ENCODE measurements at places on chromosomes 4 and X.

GRCh38 chr4:3369781-3370674 lies 71.7 kb upstream of the HGFAC start:
- DNase-seq: peak; percentile 66

GRCh38 chrX:41655631-41656030 lies 33.1 kb upstream of the GPR34 start:
- DNase-seq: no peak

DNA sequence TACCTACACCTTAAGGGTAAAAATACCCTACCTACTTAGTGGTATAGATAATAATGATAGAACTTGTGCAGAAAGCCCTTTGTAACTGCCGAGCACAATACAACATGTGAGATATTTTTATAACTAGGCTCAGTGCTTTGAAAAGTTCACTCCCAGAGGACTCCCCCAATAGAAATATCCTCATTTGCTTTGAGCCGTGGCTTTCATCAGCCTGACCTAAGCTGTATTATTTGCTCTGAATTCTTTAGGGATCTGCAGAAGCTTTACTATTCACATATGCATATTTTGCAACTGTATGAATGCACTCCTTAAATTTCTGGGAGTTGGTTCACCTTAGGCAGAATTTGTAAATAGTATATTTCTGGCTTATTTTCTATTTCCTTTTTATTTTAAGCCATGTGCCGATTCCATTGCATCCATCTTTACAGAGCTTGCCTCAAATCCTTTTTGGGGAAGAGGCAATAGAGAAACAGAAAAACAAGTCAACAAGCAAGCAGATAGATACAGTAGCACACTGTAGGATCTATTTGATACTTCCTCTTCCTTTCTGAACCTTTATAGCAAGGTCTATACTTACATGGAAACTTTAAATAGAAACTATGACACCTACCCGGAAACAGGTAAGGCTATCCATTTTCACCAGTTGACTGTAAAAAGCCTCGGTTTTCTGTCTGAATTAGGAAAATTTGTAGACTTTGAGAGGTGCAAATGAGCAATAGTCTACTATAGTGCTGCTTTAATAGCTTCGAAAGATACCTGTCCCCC lies 242.5 kb upstream of the VCX3A start:
- DNase-seq: no peak

DNA sequence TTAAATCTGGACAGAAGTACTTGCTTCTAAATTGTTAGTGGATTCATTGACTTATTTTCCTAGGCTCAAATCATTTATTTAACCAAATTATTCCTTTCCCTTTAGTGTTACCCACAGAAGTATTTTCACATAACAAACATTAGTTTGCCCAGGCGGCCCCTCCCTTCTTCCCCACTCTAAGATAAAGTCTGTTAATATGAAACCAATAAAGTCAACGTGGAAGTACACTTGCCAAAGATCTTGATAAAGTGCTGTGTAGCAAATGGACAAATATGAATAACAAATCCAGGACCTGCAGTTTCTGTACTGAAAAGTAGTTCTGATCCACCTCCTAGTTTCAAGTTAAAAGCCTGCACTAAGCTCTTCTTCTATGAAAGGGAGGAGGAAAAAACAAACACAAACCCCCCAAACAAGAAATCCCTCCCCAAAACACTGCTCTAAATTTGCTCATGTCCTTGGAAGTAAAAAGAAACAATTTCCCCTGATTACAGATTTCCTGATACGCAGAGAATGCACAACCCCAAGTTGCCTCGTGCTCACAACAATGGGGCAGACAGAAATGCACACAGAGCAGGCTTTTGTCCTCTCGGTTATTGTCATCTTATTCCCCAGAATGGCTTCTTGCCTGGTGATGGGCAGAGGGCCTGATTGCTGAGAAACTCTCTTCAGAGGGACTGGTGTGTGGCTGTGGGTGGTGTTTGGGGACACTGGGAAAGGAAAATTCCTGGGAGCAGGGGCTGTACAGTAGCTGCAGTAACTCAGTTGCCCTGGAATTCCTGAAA lies 23.2 kb downstream of the TMSB4X start:
- no peak for DNase-seq

- no peak for DNase-seq
Observed at GRCh38 chrX:83521905-83522304, 13.8 kb downstream of the POU3F4 start.

- no peak for DNase-seq
Observed at GRCh38 chr4:69058410-69059059, 37.7 kb upstream of the UGT2B7 start.

- no peak for DNase-seq
Observed at GRCh38 chr4:26082565-26082964, 168.5 kb downstream of the SMIM20 start.

GRCh38 chr4:153099391-153100140 lies 104.7 kb upstream of the TRIM2 start:
- no peak for DNase-seq

DNA sequence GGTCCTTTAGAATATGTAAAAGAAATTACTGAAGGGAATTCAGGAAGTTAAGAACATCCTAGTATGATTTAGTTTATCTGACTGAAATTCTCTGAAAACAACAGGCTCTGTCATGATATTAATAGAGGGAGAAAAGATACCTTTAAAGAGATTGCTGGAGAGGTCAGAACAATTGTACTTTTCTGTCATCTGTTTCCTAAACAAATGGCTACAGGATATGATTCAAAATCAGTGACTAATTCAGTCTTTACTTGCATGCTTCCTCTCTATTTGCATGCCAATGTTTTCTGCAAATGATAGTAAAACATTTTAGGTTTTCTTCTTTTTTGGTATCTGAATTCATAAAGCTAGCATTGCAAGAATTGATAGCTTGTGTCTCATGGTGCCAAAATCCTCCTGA lies 616.7 kb upstream of the PCDH7 start:
- DNase-seq: no peak

GRCh38 chrX:106039920-106040319 lies 1.4 kb upstream of the SERPINA7 start:
- DNase-seq: peak; percentile 20

DNA sequence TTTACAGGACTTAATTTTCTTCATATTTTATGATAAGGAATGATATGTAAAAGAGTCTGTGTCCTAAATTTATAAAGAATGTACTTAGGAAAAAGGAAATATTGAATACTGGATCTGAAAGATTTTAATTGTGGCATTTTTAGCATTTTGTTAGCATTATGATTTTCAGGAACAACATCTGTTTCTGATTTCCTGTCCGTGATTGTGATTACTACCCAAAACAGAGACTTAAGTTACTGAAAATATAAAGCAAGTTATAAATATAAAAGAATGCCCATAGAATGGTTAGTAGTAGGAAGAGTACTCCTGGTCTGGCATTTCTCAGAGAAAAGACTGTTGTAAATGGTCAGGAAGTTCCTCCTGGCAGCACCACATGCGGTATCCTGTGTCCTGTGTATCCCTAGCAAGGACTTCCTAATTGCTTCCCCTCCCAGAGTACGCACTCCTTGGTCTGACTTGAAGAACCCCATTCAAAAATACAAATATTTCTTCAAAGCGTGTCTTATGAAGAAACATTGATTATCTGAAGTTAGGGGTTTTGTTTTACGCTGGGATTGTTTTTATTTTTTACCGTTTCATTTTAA lies 88.9 kb downstream of the RS1 start:
- no peak for DNase-seq

- DNase-seq: no peak
Observed at GRCh38 chr4:43339435-43339834, 446.9 kb downstream of the GRXCR1 start.

DNA sequence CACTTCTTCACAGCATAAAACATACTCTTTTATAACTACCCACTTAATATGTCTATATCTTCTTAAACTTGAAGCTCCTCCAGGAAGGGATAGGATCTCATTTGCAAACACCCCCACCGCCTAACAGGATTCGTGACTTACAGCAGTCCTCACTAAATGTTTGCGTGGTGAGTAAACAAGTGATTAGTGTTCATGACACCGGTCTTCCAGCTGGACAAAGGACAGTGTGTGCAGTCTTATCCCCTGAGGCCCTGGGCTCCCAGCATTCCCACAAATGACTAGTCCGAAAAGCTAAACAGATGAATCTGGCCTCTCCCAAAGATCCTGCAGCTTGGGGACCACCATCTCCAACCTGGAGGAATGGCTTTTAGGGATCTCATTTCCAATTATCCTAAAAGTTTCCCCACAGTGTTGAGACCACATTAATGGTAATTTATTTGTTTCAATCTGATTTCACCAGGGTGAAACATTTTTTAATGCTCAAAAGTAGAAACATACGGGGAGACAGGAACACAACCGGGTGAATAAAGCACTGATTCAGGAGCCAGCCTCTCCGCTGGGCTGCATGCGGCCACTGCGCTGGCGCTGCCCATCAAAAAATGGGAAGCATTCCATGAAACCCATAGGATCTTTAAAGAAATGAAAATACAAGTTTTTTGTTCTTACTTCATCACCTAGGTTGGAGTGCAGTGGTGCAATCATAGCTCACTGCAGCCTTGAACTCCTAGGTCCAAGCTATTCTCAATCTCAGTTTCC lies 69.2 kb downstream of the HADH start:
- no peak for DNase-seq

DNA sequence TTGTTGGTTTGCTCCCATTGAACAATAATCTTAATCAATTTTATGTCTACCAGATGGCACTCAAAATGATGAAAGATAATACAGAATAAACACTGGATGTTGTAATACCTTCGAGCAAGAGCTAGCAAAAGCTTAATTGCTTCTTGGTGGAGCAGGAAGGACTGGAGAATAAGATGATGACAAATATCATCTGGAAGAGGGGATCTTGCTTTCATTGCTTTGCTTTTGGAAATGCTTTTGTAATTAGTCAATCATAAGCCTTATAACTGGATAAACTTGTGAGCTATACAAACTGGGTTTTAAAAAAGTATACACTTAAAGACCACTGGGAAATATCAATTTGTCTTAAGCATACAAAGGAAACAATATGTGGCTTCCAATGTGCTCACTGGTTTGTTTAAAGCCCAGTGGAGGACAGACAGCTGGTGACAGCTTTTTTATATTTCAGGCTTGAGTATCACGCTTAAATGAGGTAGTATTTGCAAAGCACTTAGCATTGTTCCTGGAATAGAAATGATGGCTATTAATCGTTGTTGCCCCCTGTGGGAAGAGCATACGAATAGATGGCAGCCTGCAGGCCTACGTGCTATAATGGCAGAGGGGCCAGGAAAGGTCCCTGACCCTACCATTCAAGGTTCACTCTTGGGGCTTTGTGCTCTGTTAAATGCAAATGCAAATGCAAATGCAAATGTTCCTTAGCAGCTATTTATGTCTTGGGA lies 61.2 kb downstream of the TMEM150C start:
- peak; percentile 91 for DNase-seq

GRCh38 chr4:36177946-36178345 lies 66.4 kb downstream of the ARAP2 start:
- no peak for DNase-seq

- no peak for DNase-seq
Observed at GRCh38 chr4:38982361-38983095, 49.7 kb downstream of the TMEM156 start.

- DNase-seq: no peak
Observed at GRCh38 chr4:141686879-141687278, 50.5 kb downstream of the IL15 start.

DNA sequence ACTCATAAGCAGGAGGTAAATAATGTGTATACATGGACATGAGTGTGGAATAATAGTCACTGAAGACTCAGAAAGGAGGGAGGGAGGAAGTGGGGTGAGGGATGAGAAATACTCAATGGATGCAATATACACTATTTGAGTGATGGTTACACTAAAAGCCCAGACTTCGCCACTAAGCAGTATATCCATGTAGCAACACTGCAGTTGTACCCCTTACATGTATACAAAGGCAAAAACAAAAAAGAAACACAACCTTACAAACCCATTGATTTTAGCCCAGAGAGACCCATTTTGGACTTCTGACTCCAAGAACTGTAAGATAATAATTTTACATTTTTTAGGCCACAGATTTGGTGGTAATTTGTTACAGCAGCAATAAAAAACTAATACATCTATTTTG lies 51.5 kb downstream of the VMA21 start:
- DNase-seq: no peak

DNA sequence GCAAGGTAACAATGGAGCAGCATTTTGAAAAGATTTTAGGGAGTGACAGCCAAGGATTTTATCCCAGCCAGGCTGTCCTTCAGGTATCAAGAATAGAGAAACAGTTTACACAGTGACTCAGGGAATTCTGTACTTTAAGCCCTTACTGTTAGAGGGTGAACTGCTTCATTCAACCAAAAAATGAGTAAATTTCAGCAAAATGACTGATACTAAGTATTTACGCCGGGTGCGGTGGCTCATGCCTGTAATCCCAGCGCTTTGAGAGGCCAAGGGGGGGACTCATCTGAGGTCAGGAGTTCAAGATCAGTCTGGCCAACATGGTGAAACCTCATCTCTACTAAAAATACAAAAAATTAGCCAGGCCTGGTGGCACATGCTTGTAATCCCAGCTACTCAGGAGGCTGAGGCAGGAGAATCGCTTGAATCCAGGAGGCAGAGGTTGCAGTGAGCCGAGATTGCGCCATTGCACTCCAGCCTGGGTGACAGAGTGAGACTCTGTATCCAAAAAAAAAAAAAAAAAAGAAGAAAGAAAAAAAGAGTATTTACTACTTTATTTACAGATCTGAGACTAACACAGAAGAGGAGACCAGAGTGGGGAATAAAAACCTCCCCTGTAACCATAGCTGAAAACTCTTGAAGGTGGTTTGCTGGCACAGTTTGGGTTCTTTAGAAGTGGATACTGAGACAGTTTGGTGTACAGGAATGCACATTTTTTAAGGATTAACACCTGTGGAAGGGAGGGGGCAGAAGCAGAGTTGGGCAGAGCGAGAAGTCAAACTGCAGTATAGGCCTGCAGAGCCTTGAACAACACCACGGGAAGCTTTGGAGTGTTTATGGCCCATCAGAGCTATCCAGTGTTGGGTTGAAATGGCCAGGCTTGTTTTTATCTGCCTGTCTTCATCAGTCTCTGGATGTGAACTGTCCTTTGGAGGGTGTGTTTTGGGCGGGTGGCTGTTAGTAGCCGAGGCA lies 40.5 kb downstream of the TMEM131L start:
- no peak for DNase-seq

- no peak for DNase-seq
Observed at GRCh38 chr4:148893095-148893494, 450.9 kb upstream of the NR3C2 start.

GRCh38 chr4:15695240-15695699 lies 7.6 kb upstream of the BST1 start:
- no peak for DNase-seq

DNA sequence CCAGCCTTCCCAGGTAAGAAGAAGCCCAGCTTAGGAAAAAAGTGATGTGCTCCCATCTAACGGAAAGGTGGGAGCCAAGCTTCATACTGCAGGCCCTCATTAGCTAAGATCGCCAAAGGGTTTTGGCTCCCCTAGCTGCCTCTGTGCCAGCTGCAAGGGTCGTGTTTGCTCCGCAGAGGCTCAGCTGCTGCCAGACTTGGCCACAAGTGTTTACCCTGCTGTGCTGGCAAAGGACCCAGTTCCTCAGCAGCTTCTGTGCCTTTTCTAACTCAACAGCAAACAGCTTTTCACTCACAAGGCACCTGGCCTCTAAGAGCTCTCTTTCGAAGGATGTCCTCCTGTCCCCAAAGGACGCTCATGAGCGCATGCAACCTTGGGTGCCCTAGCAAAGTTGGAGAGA lies 12.2 kb upstream of the VMA21 start:
- DNase-seq: no peak
